ENCODE measurements at places on chromosomes 7 and 10. TPM values are rescaled to one million over a fixed set of nuclear protein-coding genes. Genes with fewer than 3 reads are reported as not detected.

The ZNF485 gene
- polyA plus RNA-seq = 5.8 TPM

The PCDH15 gene
- polyA plus RNA-seq = 3.2 TPM

The PLCE1 gene
- 4.2 TPM for polyA plus RNA-seq

The OR6V1 gene
- polyA plus RNA-seq = not detected

The FOXP2 gene
- polyA plus RNA-seq = 3.8 TPM

The KCNIP2 gene
- polyA plus RNA-seq = 5.1 TPM

The SUV39H2 gene
- 69.4 TPM for polyA plus RNA-seq

The HTRA1 gene
- polyA plus RNA-seq = 105 TPM

The SFRP5 gene
- 1.2 TPM for polyA plus RNA-seq

The IL2RA gene
- 1.0 TPM for polyA plus RNA-seq

The VWDE gene
- 0.45 TPM for polyA plus RNA-seq

The TTYH3 gene
- polyA plus RNA-seq = 35.6 TPM

The MBL2 gene
- 0.08 TPM for polyA plus RNA-seq

The FAM25A gene
- not detected for polyA plus RNA-seq

The CYP2C19 gene
- polyA plus RNA-seq = not detected

The ZNF33B gene
- 11.1 TPM for polyA plus RNA-seq

The VGF gene
- 0.87 TPM for polyA plus RNA-seq

The CYP2E1 gene
- polyA plus RNA-seq = 9.0 TPM

The ASAH2B gene
- 4.1 TPM for polyA plus RNA-seq

The COL26A1 gene
- polyA plus RNA-seq = 3.1 TPM

The ZNF853 gene
- 9.4 TPM for polyA plus RNA-seq

The SNX10 gene
- polyA plus RNA-seq = 6.3 TPM

The PHKG1 gene
- 2.1 TPM for polyA plus RNA-seq

The HOXA4 gene
- 3.3 TPM for polyA plus RNA-seq

The POR gene
- polyA plus RNA-seq = 98.5 TPM

The FAM25C gene
- polyA plus RNA-seq = not detected

The OGDHL gene
- polyA plus RNA-seq = 6.4 TPM

The PLEKHS1 gene
- polyA plus RNA-seq = 2.2 TPM

The ETV1 gene
- 16.4 TPM for polyA plus RNA-seq
